ENCODE measurements at places on chromosomes 11 and 22. TPM values are rescaled to one million over a fixed set of nuclear protein-coding genes. Genes with fewer than 3 reads are reported as not detected.

DNA sequence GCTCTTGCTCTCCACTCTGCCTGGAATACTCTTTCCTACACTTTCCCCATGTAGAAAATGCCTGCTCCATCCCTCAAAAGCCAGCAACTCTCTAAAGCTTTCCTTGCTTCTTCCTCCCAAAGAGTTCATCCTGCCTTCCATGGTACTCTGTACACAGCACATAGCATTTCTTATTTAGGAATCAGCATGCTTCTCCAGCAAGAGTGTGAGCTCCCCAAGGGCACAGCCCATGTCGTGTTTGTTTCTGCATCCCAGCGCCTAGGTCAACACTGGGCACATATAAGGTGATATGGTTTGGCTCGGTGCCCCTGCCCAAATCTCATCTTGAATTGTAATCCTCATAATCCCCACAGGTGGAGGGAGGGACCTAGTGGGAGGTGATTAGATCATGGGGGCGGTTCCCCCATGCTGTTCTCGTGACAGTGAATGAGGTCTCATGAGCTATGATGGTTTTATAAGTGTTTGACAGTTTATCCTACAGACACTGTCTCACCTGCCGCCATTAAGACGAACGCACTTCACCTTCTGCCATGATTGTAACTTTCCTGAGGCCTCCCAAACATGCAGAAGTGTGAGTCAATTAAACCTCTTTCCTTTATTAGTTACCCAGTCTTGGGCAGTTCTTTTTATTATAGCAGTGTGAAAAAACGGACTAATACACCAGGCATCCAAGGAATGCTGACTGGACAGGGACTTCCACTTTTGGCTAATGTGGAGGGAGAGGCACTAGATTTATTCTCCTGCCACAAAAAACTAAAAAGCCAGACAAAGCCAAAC is 8.2 kb downstream of the VPS37C start:
- DNase-seq = peak; percentile 70
- peaks cover 30% of the 10 kb centered on the region for H3K4me1 ChIP-seq
- H3K27ac ChIP-seq = peak overlapping the region; percentile 83
- H3K27me3 ChIP-seq = no peaks in the 10 kb centered on the region
- H3K36me3 ChIP-seq = no peaks in the 10 kb centered on the region
- H3K4me3 ChIP-seq = no peak overlapping the region

GRCh38 chr11:13216019-13216710 is 61.4 kb upstream of the BMAL1 start:
- H3K4me1 ChIP-seq = peaks cover 20% of the 10 kb centered on the region
- peak overlapping the region; percentile 98 for H3K27ac ChIP-seq
- DNase-seq = peak; percentile 98
- peak overlapping the region; percentile 16 for H3K4me3 ChIP-seq
- no peaks in the 10 kb centered on the region for H3K27me3 ChIP-seq

DNA sequence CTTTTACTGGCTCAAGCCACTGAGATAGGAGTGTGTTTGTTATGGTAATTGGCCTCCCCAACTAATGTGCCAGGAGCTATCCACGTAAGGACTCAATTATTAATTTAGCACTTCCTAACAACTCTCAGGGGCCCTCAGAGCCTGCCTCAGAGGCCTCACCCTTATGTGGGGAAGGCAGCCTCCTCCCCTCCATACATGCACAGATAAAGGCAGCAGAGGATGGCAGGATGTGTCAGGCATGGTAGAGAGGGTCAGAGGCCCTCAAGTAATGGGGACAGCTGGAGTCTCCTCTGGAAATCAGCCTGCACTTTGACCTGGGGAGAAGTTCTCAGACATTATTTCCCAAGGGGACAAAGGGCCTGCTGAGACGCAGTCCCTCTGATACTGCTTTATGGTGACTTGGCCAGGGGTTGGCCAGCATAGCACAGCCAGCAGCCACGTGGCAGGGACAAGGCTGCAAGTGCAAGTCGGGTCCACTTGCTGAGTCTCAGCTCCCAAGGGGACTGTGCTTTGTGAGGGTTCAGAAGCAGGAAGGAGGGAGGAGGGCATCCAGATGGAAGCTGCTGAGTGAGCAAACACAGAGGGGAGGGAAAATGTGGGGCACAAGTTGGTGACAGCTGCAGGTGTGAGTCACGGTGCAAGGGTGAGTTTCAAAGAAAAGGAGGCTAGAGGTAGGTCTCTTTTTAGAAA is 17.0 kb downstream of the MOGAT2 start:
- H3K4me1 ChIP-seq = no peaks in the 10 kb centered on the region
- no peaks in the 10 kb centered on the region for H3K36me3 ChIP-seq

- DNase-seq = peak; percentile 55
- H3K36me3 ChIP-seq = no peaks in the 10 kb centered on the region
- no peak overlapping the region for H3K4me3 ChIP-seq
- no peak overlapping the region for H3K27ac ChIP-seq
- H3K4me1 ChIP-seq = no peaks in the 10 kb centered on the region
- H3K27me3 ChIP-seq = peaks cover 78% of the 10 kb centered on the region
Measured at GRCh38 chr11:2269601-2270321, 627 bp downstream of the ASCL2 start.

- no peak for DNase-seq
- H3K36me3 ChIP-seq = no peaks in the 10 kb centered on the region
- H3K27me3 ChIP-seq = no peaks in the 10 kb centered on the region
- H3K4me3 ChIP-seq = no peak overlapping the region
Measured at GRCh38 chr11:27443746-27444507, 28.7 kb downstream of the LGR4 start.

GRCh38 chr11:79192836-79193235 is 248.0 kb downstream of the TENM4 start:
- H3K27me3 ChIP-seq = no peaks in the 10 kb centered on the region
- H3K4me3 ChIP-seq = no peak overlapping the region
- no peak for DNase-seq

DNA sequence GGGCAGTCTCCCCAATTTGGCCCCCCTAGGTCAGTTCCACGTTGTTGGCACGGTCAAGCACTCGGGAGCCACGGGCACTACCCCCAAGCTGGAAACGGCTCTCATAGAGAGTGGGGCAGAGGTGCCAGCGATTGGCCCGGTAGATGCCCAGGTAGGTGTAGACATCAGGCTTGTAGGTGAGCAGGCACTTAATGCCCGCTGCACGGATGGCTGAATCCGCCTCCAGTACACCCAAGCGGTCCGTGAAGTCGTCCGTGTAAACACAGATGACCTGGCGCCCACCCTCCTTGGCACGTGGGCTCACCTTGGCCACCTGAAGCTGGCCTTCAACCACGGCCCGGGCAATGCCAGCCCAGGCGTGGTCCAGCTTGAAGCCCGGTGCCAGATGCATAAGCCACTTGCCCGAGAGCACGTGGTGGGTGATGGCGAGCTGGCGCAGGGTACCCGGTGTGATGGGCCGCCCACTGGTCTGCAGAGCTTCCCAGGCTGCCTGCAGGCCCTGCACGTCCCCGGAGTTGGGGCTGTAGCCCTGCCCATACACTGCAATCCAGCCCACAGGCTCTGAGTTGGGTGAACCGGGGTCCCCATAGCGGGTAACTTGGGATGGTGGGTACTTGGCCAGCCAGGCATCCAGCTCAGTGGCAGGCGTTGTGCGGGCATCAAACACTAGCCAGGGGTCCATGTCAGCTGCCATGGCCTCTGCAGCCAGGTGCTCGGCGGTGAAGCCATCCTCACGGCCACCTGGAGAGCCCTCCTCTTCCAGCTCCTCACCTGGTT is 1.2 kb downstream of the C11orf68 start:
- no peaks in the 10 kb centered on the region for H3K27me3 ChIP-seq
- peak overlapping the region; percentile 100 for H3K4me3 ChIP-seq
- peak overlapping the region; percentile 82 for H3K27ac ChIP-seq
- no peak for DNase-seq
- H3K36me3 ChIP-seq = peaks cover 28% of the 10 kb centered on the region
- peaks cover 50% of the 10 kb centered on the region for H3K4me1 ChIP-seq

DNA sequence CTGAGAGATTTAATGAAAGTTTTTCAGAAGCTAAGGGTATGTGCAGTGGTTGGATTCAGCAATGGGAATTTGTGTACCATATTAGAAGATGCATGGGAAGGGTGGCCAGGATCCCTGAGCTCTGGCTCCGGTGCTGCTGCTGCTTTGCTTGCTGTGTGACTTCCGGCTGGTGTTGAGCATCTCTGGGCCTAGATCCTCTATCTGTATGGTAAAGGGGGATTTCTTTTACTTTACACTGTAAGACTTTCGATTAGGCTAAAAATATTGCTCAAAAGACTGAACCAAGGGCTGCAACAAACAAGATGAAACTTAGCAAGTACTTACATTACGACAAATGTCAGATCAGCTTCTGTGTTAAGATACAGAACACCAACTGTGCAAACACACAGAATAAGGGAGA is 39.1 kb downstream of the XRRA1 start:
- H3K4me1 ChIP-seq = no peaks in the 10 kb centered on the region
- H3K27ac ChIP-seq = no peak overlapping the region
- no peak overlapping the region for H3K4me3 ChIP-seq
- no peaks in the 10 kb centered on the region for H3K27me3 ChIP-seq
- H3K36me3 ChIP-seq = peaks cover 10% of the 10 kb centered on the region

GRCh38 chr11:28542561-28542960 is 434.4 kb downstream of the METTL15 start:
- H3K4me3 ChIP-seq = no peak overlapping the region
- no peaks in the 10 kb centered on the region for H3K27me3 ChIP-seq
- no peak overlapping the region for H3K27ac ChIP-seq
- no peaks in the 10 kb centered on the region for H3K36me3 ChIP-seq
- peak; percentile 51 for DNase-seq

DNA sequence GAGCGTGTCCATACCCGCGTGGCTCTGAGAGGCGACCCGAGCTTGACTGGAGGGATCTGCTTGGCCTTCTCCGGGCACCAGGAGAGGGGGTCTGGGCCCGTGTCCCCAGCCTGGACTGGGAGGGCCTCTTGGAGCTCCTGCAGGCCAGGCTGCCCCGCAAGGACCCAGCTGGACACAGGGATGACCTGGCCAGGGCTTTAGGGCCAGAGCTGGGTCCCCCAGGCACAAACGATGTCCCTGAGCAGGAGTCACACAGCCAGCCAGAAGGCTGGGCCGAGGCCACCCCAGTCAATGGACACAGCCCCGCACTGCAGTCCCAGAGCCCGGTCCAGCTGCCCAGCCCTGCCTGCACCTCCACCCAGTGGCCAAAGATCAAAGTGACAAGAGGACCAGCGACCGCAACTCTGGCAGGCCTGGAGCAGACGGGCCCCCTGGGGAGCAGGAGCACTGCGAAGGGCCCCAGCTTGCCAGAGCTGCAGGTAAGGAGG is 38.2 kb downstream of the TRIOBP start:
- H3K36me3 ChIP-seq = no peaks in the 10 kb centered on the region
- H3K27me3 ChIP-seq = no peaks in the 10 kb centered on the region
- no peak overlapping the region for H3K27ac ChIP-seq
- H3K4me1 ChIP-seq = peaks cover 11% of the 10 kb centered on the region

- no peaks in the 10 kb centered on the region for H3K36me3 ChIP-seq
- peak overlapping the region; percentile 68 for H3K4me3 ChIP-seq
- H3K27me3 ChIP-seq = peaks cover 28% of the 10 kb centered on the region
Measured at GRCh38 chr22:29073618-29074275, 912 bp downstream of the KREMEN1 start.

DNA sequence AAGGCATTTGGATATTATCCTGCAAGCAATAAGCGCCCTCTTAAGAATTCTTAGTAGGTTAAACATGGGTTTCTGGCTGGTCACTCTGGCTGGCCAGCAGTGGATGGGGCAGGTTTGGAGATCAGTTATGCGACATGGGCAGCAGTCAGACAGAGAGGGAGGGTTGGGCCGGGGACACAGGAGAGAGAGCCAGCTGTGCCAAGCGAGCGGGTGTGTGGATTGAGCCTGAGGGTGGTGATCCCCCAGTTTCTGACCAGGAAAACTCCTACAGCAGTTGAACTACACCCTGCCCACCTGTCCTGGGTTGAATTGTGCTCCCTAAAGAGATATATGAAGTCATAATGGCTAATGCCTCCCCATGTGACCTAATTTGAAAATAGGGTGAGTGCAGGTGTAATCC is 671.2 kb downstream of the TBC1D22A start:
- no peak overlapping the region for H3K4me3 ChIP-seq
- H3K27ac ChIP-seq = no peak overlapping the region
- H3K4me1 ChIP-seq = no peaks in the 10 kb centered on the region
- H3K36me3 ChIP-seq = no peaks in the 10 kb centered on the region
- no peaks in the 10 kb centered on the region for H3K27me3 ChIP-seq
- DNase-seq = no peak

The CCDC87 gene
- 0.18 TPM for total RNA-seq

The MMP10 gene
- not detected for total RNA-seq

The TBX1 gene
- total RNA-seq = not detected

The SOX6 gene
- total RNA-seq = 12.5 TPM

The DTX4 gene
- total RNA-seq = 2.5 TPM

The BIK gene
- 0.18 TPM for total RNA-seq

The DHCR7 gene
- total RNA-seq = 20.0 TPM

The TMA7B gene
- not detected for total RNA-seq

The ABCC8 gene
- not detected for total RNA-seq

The PYGM gene
- 0.18 TPM for total RNA-seq

The TPST2 gene
- total RNA-seq = 42.5 TPM

The OR51E1 gene
- total RNA-seq = not detected

The FXYD6 gene
- not detected for total RNA-seq
